ENCODE measurements at places on chromosomes 3 and 15.

- ATAC-seq, result no peak
Observed at GRCh38 chr3:186247821-186248814, 113.9 kb downstream of the DGKG start.

GRCh38 chr3:25527336-25527735 lies 99.3 kb downstream of the RARB start:
- ATAC-seq, result no peak

DNA sequence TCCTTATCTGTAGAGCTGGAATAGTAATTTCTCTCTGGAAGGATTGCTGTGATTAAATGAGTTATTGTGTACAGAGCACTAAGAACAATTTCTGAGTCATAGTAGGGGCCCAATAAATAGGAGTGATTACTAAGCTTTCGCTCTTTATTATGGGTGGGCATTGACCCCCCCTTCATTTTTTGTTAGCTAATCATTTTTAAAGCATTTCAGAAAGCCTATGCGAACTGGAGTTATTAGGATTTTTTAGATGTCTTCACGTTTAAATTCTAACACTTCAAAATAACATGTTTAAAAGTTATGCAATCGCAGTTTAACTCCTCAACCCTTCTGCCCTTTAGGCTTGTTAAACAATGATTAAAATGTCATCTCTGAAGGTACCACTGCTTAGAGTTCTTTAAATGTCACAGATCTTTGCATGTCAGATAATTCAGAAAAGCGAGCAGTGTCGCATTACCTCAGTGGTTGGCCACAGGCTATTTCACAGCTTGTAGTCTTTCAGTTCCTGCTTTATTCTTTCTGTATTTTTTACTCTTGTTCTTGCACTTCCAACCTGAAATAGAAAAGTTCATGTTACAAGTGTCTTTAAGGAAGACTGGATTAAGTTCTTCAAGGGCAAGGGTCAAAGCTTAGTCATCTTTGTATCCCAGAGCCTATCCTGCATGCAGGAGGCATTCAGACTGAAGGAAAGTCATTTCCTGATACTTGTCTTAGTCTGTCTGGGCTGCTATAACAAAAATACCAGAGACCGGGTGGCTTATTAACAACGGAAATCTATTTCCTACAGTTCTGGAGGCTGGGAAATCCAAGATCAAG lies 102.9 kb downstream of the FNDC3B start:
- no peak for ATAC-seq

GRCh38 chr15:51237816-51238215 lies 100.6 kb downstream of the CYP19A1 start:
- ATAC-seq, result no peak

GRCh38 chr15:23446215-23447106 lies 582 bp downstream of the GOLGA6L2 start:
- ATAC-seq, result no peak

DNA sequence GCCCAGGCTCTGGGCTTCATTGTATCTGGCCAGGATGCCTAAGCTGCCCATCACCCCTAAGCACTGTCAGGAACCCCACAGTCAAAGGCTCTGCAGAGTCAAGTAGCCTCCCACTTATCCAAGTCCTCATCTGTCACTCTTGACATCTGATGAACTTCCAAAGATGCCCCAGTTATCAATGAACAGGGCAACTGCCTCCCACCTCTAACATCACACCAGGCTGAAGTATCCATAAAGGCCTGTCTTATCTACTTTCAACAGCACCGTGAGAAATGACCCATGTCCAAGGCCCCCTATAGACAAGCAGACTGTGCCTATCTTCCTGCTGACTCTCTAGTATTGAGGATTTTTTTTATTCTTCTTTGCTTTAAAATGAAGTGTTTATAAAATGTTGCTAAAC lies 56.4 kb downstream of the TRIM69 start:
- no peak for ATAC-seq
